Fibroblast of skin of back (primary cell): ENCODE measurements at places on chromosomes 13 and 19.

GRCh38 chr19:1910177-1910576 lies 5.0 kb downstream of the ADAT3 start:
- peak; percentile 18 for DNase-seq

- no peak for DNase-seq
These were observed 85.4 kb upstream of the TUBA3C start for GRCh38 chr13:19266979-19267378.

- no peak for DNase-seq
These were observed 4.9 kb upstream of the TEX26 start for GRCh38 chr13:30927595-30927994.

DNA sequence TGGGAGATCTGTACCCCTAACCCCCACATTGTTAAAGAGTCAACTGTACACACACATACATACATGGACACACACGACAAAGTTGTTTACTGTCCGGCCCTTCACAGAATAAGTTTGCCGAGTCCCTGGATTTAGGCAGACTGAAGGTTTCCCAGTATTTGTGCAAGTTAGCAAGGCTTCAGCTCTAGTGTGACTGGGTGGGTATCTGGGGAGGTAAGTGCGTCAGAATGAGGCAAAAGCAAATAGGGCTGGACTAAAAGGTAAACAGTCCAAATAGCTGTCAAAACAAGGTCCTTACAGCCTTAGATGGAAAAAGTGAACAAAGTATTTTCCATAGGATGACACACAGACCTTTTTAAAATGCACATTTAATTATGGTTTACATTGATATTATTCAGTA lies 228.4 kb upstream of the UFM1 start:
- DNase-seq, result no peak

DNA sequence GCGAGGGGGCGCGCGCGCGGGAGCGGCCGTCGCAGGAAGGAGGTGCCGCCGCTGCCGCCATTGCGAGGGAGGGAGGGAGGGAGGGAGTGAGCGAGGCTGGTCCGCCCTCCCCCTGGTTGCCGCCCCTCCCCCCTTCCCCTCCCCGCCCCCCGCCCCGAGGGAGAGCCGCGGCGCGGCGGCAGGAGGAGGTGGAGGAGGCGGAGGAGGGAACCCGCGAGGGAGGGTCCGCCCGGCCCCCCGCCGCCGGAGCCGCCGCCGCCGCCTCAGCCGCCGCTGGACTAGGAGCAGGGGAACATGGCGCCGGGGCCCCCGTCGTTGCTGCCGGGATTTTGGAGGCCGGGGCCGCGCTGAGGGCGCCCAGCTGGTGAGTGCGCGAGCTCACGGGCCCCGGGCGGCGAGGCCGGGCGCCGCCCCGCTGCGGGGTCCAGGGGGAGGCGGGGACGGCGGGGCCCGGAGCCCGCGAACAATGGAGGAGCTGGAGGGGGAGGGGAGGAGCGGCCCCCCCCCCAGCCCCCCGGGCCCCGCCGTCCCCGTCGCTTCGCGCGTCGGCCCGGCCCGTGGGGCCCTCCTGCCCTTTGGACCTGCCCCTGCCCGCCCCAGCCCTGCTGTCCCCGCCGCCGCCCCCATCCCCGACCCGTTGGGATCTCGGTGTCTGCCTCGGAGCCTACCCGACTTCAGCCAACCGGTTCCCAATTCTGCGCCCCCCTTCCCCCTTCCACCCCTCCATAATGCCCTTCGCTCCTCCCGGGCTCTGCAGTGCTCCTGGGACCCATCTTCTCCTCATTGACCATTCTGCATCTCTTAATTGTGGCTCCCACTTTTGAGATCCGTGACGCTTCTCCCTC lies at the start of gene ARHGAP35:
TSS of gene ARHGAP35 (plus strand) at position 152 of the 845 bp plus-strand sequence. CDS start 57,679 bp downstream, outside the sequence.
- peak; percentile 89 for DNase-seq

GRCh38 chr19:18991006-18991405 lies 42.3 kb downstream of the SUGP2 start:
- DNase-seq, result no peak

DNA sequence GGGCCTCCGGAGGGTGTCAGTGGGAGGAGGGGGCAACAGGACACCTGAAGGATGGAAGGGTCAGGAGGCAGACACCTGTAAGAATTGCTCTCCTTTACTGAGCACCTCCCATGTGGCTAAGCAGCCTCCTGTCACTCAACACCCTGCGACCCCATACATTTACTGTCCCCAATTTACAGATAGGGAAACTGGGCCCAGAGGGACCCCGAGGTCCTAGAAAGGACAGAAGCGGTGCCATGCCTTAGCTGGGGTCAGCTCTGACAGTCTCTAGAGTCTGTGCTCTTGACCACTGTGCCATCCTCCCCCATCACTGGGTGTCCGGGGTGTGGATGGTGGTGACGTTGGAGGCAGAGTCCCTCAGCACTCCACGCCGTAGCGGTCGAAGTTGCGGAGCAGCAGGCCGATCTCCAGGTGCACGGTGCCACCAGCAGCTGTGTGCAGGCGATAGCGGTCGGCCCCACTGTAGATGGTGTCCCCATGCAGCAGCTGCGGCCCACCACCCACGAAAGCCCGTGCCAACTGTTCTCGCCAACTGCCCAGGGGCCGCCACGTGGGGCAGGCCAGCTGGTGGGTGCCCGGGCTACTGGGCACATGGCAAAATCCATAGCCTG lies 726 bp upstream of the TGFB1 start:
- DNase-seq, result no peak

DNA sequence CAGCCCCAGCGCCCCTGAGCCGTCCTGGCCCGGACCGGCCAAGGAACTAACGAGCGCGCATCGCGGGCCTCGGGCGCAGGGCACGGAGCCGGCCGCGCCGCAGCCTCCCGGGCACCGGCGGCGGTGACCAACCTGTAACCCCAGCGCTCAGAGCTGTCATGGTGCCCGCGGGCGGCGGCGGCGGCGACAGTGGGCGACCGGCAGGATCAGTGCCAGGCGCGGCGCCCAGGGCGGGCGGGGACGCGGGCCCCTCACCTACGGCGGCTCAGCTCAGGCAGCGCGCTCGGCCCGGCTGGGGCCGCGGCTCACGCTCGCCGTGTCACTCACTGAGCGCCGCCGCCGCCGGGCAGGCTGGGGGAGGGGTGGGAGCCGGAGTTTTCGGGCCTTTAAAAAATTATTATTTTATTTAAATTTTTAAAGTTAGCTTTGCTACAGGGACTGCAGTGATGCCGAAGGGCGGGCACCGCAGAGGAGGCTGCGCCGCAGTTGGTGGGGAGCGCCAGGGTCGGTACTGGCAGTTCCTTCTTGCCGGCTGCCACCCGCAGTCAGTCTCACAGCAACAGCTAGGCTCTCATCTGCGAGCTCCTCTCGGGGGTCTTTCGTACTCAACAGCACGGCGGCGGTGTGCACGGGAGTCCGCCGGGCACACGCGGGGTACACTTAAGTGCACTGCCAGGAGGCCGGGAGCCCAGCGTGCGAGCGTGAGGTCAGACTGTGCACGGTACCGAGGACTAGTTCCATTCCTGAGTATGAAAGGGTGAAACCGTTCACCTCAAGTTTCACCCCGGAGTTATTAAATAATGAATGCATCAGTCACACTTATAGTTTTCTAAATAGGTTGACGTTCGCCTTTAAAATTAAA lies at the start of gene NALCN:
TSS of gene NALCN (minus strand) at position 328 of the 862 bp plus-strand sequence. CDS start 17,382 bp downstream, outside the sequence.
- peak; percentile 20 for DNase-seq
